Kidney epithelial cell (primary cell): ENCODE measurements at places on chromosomes 5 and 9. TPM values are rescaled to one million over a fixed set of nuclear protein-coding genes. Genes with fewer than 3 reads are reported as not detected.
A peak's percentile ranks its signal among the peaks of the same experiment; 100 is the strongest.

DNA sequence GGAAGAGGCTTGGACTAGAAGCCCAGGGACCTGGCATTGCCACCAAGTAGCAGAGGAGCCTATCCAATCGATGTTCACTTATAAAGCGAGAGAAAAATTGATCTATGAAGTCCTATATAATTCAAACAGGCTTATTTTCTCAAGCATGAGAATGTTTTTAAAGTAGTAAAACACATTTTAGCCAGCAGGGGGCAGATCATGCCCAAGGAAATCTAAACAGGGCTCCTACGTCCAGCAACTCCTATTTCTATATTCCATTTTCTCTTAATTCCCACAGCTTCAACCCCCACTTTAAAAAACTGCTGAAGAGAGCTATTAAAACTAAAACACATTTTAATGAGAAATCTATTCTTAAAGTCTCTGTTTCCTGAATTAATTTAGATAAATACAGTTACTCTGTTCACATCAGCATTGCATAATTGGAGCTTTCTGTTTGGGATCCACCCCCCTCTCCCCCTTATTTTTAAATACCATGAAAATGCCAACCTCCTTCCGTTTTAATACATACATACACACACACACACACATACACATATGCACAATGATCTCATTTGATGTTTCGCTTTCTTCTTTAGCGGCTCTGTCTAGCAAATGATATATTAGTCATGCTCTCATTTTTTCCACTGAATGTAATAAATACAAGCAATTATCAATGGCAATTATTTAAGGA is 144.9 kb downstream of the MYO10 start:
- no peak for DNase-seq

DNA sequence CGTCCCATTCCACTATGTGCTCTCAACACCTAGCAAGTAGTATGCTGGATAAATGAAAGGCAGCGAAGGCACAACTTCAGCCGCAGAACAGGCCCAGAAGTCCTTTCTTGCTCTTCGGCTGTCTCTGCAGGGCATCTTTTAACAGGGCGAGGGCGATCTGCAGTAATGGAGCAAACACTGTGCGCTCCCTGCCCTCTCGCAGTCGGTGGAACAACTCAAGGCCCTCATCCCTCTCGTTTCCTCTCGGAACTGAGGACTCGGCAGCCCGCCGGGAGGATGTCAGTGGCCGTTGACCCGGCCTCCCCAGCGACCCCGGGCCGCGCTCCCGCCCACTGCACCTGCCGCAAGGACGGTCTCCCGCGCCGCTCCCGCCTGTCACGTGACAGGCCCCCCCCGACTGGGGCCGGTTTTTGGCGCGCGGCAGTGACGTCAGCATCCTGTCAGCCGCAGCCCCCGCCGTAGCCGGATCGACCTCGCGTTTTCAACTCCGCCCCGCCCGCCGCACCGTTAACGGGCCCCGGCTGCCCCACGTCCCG is 1.1 kb downstream of the ZNF367 start:
- no peak for DNase-seq

DNA sequence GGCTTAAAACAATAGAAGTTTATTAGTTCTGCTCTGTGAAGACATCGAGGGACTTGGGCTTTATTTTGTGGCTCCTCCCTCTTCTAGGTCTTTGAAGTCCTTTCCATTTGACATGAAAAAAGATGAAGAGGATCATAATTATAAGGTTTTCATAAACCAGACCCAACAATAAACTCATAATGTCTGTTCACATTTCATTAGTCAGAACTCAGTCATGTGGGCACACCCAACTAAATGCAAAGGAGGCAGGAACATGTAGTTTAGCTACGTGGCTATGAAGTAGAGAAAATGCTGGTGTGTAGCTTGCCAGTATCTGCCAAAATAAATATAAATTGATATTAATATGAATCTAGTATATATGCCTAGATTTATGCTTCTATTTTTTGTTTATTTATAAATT is 393.9 kb upstream of the C9orf72 start:
- DNase-seq = no peak

GRCh38 chr5:122615146-122615545 is 159.7 kb upstream of the SNX2 start:
- DNase-seq = no peak

DNA sequence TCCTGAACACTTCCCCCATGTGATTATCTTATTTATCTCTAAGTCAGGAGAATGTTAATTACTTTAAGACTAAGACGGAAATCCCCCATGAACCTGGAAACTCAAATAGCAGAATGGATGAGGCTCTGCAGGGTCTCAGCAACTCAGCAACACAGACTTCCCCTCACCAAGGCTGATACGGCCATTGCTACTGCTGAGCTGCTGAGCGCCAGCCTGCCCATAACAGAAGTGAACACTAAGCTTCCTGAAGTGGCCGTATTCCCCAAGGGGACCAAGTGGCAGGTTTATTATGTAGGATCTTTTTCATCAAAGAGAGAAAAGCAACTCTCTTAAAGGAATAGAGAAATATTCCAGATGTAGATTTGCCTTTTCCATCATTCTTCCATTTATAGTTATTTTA is 311.1 kb downstream of the RFX3 start:
- DNase-seq = no peak

DNA sequence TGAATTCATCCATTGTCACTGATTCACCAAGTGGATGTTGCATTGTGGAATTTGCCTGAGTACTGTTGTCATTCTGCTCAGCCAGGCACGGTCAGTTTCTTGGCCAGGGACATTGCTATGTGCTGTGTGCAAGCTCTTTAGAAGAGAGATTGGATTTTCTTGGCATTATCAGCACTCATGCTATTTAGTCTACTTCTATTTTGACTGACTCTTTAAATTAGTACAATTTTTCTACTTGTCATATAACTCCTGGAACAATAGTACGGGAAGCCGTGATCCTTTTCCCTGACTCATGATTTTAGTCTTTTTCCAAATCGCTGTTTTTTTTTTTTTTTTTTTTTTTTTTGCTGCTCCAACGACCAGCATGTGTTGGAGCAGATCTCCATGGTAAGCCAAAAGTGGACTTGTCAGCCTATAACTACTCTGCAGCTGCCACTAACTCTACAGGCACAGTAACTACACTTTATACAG is 129.7 kb downstream of the CDC42SE2 start:
- DNase-seq = peak; percentile 61

Gene RFESD
- 0.21 and 0.41 TPM in 2 replicates for total RNA-seq

- DNase-seq = no peak
Measured at GRCh38 chr9:12798066-12798770, 23.4 kb downstream of the LURAP1L start.

DNA sequence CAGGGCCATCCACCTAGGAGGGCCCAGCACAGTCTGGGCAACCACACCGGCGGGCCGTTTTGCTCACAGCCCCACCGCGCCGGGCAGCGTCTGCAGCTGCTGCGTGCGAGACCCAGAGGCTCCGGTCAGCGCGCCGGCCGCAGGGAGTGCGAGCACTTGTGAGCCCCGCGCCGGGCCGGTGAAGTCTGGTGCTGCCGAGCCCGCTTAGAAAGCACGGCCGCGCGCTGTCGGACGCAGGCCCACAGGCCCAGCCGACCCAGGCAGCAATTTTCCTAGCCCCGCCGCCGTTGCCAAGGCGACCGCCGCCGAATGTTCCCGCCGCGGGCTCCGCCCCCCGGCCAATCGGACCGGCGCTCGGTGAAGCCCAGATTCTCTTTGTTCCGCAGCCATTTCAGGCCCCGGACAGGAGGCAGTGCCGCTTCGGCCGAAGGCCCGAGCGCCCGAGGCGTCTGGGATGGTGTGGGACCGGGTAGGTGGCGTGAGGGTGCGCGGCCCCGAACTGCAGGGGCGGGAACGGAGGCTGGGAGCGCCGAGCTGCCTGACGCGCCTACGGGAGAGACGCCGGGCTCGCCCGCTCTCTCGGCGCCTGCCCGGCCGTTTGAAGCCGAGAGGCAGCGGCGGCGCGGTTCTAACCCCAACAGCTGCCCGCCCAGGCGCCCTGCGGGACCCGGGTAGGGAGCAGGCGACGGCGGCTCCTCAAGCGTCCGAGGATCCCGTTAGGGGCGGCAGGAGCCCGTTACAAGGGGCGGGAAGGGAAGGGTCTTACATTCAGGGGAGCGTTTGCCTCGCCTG is at the start of gene TNPO1:
TSS of gene TNPO1 (plus strand) at position 378 of the 792 bp plus-strand sequence. CDS start at position 455, 77 bp downstream.
- peak; percentile 62 for DNase-seq

Gene DND1
- 0.34 and 1.0 TPM in 2 replicates for total RNA-seq

GRCh38 chr5:159814805-159815585 is 101.3 kb upstream of the ADRA1B start:
- DNase-seq = no peak

Gene SV2C
- total RNA-seq = under 0.01 and 0.04 TPM in 2 replicates

Gene ADRA1B
- total RNA-seq = 2.2 and 2.9 TPM in 2 replicates

Gene CARTPT
- not detected in 2 replicates for total RNA-seq

Gene ITGA2
- 62.0 and 64.7 TPM in 2 replicates for total RNA-seq

DNA sequence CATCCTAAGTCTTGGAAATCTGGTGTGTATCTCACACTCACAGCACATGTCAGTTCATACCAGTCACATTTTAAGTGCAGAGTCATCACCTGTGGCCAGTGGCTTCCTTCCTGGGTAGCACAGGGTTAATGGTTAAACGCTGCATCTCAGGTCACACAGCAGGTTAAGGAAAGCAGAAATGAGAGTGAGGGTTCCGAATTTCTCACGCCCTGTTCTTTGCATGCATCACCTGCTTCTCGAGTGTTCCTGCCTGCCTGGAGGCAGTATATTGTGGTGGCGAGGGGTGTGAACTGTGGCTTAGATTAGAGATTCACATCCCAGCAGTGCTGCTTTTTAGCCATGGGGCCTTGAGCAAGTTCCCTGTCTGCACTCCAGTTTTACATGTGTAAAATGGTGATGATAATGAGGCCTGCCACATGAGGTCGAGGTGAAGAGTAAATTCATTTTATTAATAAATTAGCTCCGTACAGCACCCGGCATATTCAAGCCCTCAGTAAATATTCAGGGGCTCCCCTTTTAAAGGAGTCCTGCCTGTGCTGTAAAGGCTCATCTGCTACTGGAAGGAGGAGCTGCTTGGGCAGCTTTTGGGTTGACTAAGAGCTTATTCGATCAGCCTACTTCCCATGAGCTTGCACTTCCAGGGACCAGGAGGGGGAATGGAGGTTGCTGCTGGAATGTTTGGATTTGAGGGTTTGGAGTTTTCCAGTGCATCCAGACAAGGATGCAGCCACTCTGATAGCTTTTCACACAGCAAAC is 61.1 kb upstream of the SAP30L start:
- DNase-seq = peak; percentile 65

GRCh38 chr9:114583371-114584155 is 4.0 kb upstream of the ATP6V1G1 start:
- no peak for DNase-seq
